Activated CD4-positive, alpha-beta T cell treated with anti-CD3 and anti-CD28 coated beads, Interleukin-2, amount 10 ng/mL, durations not matched to agents 7 days and 5 days (primary cell): ENCODE measurements at places on chromosomes 6 and 20. TPM values are rescaled to one million over a fixed set of nuclear protein-coding genes. Genes with fewer than 3 reads are reported as not detected.

RAET1E gene
- not detected for total RNA-seq

DPPA5 gene
- not detected for total RNA-seq

ERMARD gene
- total RNA-seq, result 28.1 TPM

PMEPA1 gene
- 1.1 TPM for total RNA-seq

GRCh38 chr6:79734374-79734773, 103.2 kb downstream of the SH3BGRL2 start:
- no peak for DNase-seq

GRCh38 chr6:154782193-154782592, 49.0 kb downstream of the SCAF8 start:
- no peak for DNase-seq

DNA sequence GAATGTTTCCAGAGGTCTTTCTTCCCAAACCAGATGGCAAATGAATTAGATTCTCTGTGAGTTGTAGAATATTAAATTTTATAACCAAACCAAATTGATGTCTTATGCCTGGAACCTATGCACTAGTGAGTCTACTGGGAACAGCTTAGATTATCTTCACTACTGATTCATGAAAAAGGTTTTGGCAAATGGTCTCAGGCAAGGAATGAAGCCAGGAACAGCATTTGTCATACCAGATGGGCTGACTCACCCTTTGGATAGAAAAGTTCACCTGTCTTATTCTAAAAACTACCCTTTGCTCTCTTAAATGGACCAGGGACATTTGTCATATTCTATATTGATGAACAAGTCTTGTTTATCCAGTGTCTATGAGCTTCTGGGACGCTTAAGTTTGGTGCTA, 135.4 kb upstream of the ECI2 start:
- DNase-seq, result no peak

DNA sequence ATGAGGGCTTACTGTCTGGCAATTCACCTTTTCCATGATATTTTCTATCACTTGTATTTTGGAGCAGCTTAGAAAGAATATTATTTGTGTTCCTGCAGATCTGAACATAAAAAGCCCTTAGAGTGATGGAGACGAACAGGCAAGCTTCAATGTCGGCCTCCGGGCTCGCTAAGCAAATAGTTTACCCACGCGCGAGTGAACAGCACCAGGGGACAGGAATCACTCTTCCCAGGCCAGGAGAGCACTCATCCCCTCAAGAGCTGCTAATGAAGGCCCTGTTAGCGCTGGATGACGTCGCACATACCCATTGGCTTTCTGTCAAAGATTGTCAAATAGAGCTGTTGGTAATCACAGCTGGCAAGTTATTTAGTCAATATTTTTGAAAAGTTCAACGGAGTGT, 395.7 kb downstream of the ZFAND3 start:
- no peak for DNase-seq

DNA sequence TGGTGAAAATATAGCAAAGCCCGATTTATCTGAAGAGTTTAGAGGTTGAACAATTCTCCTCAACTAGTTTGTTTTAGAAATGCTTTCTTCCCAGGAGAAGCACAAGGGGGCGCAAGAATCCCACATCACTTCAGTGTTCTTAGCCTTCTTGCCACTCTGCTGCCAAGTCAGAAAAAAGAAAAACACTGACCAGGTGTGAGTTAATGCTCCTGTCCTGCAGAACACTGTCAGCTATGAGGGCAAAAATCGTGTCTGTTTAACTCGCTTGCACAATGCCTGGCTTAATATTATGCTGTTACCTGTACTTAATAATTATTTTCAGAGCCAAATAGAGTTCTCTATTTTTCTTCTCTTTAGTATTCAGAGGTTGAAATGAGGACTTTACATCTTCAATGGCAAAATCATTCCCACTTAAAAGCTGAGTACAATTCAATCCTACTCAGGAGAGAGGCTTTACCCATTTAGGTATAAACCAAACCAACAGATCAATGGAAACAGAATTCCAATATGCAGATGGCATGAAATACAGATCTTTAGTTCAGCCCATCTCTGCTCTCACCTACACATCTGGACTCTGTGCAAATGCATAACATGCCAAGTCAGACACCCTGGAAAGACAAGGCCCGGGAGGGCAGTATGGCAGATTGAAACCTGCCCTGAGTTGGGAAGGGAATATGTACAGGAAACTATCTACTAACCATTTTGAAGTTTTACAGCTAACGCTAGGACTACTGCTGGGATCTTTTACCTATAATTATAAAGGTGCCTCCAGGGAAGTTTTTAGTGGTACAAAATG, 71.4 kb upstream of the TULP1 start:
- DNase-seq, result peak; percentile 83

DNA sequence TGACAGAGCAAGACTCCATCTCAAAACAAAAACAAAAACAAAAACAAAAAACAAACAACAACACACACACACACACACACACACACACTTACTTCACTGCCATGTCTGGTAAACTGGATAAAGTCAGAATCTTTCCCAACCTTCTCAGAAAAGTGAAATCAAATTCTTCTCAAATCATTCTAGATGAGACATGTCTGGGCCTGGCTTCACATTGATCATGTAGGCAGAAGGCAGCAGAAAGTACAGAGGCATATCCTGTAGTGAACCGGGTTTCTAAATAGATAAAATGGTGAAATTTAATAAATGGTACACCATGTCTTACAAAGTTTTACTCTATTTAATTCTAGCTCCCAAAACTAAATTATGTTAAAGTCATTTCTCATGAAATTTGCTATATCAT, 14.9 kb upstream of the MRS2 start:
- DNase-seq, result no peak

- no peak for DNase-seq
These were observed 158.7 kb upstream of the SLC22A16 start for GRCh38 chr6:110635096-110635495.

- DNase-seq, result no peak
These were observed 25.2 kb downstream of the TRAM2 start for GRCh38 chr6:52551483-52552277.

- no peak for DNase-seq
These were observed 65.3 kb downstream of the MTHFD1L start for GRCh38 chr6:150930841-150931240.

DNA sequence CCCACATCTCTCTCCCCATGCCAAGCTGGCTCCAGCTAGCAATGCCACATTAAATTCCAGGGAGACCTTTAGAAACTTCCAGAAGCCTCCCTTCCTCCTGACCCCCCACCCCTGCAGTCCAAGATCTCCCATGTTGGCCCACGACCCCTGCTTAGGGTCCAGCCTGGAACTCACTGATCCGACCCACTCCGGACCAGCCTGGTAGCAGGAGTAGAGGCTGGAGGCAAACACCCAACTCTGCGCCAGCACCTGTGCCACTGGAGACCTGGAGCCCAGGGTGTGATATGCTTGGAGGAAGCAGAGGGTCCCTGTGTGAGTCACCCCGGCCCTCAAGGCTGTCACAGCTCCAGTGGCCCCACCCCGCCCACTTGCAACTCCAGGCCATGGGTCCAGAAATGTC, 3.3 kb upstream of the ULBP1 start:
- DNase-seq, result no peak

DNA sequence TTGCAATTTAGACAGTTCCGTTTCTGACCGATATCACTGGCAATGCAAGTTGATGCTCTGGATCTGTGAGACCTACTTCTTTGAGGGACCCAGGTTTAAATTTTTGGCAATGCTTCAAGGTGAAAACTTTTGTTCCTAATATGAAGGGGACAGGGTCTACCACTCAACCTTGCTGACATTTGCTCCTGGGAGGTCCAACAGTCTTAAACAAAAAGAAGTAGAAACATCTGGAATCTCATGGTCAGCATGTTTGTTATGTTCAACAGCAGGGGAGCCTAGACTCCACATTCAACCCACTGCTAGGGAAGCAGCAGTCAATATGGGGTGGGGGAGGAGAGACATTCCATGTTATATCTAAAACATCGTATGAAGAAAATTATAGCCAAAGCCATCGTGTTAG, 196.4 kb downstream of the SIM1 start:
- DNase-seq, result no peak

GRCh38 chr6:117446861-117447260, 21.1 kb upstream of the ROS1 start:
- no peak for DNase-seq

DNA sequence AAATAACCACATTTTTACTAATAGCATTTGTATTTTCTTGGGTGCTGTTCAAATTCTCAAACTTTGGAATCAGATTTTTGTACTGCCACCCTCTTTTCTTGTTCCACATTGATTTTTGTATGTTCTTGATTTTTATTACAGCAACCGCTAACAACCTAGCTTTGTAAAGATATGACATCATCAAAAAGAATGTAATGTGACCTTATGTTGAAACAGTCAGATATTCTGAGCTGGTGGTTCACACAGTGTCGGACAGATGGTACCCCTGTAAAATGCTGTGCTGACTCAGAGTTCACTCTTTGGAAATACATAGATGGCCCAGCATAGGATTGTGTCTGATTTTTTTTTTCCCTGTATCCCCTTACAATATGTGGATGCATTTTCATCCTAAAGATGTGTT, 118.9 kb downstream of the QKI start:
- no peak for DNase-seq

GRCh38 chr6:147222160-147222838, 18.1 kb downstream of the STXBP5 start:
- DNase-seq, result no peak

GRCh38 chr6:148760568-148761526, 14.0 kb downstream of the UST start:
- peak; percentile 50 for DNase-seq

DNA sequence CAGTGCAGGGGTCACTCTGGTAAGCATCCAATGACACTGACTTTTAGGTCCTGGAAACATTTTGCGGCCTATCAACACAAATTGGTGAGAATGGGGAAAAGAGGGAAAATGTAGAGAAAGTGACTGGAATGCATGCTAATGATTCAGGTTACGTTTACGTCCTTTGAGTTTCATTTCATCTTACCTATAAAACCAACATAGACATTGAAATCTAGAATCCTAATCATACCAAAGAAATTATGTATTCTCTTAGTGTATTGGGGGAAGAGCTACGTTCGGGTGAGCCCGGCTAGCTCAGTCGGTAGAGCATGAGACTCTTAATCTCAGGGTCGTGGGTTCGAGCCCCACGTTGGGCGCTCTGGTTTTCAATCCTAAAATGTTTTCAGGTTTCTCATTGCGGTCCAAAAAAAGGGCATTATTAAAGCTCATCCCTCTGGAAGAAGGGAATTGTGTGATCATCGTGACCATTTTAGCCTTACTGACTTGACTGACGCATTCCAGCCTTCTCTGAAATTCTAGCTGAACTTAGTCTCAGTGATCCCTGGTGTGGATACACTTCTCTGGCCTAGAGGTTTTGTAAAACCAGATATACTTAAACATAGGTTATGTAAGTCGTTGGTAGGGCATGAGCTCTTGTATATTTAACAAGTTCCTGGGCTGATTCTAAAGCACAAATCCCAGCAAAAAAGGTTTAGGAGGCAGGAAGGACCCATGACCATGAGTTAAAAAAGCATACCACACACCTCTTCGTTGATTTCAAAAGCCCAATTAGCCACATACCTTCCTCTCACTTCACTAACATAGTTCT, 18.3 kb downstream of the HMGN4 start:
- DNase-seq, result no peak

GRCh38 chr20:41174782-41175181, 37.4 kb downstream of the PLCG1 start:
- DNase-seq, result no peak

GRCh38 chr6:162940426-162940825, 212.7 kb downstream of the PACRG start:
- DNase-seq, result no peak

GRCh38 chr6:167290786-167291622, at the start of gene UNC93A:
UNC93A (plus strand) TSS chr6:167291315; CDS start chr6:167291490, 175 bp downstream.
- DNase-seq, result no peak
